Adrenal gland (tissue), 19 donors: ENCODE measurements at places on chromosomes 5 and 9.
A peak's percentile ranks its signal among the peaks of the same experiment; 100 is the strongest.

DNA sequence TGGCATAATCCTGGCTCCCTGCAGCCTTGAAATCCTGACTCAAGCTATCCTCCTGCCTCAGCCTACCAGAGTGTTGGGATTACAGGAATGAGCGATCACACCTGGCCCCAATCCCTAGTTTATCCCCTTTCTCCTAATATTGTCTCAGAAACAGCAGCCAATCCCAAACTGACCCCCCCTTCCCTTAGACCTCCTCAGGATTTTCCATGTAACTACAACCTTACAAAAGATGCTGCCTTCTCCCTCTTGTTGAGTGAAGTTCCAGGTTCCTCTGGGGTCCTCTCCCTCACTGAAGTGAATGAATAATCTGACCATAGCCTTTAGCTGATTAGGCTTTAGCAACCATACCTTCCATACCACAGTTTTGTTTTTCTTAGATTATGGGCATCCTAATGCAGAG, 25.9 kb upstream of the MSANTD3 start:
- no peak for DNase-seq

GRCh38 chr5:120655828-120656435, 191.8 kb downstream of the PRR16 start:
- peak; percentile 15 for DNase-seq

DNA sequence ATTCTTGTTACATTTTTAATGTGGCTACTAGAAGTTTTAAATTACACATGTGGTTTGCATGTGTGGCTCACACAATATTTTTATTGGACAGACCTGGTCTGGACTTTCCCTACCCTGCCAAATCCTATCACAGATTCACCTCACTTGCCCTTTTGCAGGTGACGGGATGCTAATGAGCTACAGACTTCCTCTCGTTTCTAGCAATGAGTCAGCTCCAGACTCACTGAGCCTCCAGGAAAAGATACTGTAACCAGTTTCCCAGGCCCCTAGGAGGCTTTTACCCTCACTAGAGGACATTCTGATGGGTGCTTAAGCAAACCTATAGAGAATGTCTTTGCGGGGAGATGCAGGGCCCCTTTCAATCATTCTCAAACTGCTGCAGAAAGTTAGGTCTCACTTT, 135.4 kb downstream of the WDR41 start:
- DNase-seq: no peak

GRCh38 chr9:89720696-89721175, 115.9 kb downstream of the GADD45G start:
- DNase-seq: no peak

DNA sequence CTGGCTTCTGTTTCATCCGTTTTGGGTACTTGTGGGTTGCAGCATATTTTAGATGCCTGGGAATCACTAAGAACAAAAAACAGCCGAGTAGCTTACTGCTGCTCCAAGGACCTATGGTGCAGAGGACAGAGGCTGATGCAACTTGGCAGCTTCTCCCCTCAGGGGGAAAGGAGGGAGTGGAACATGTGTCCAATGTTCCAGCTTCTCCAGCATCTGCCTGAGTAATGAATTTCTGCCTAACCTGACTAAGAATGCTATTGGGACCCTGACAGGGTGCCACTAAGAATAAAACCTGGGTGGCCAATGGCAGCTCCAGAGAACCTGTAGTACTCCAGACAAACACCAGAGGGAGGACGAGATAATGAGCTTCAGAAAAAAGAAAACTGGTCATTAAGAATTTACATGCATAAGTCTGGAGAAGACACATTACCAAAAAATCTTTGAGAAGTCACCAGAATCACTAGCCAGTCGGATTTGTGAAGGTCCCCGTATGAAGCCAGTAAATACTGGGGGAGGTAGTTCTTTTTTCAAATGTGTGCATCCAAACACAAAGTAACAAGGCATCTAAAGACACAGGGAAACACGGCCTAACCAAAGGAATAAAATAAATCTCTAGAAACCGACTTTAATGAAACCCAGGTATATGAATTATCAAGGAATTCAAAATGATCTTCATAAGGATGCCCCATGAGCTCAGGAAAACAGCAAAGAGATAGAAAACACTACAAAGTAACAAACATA, 293.5 kb downstream of the HINT1 start:
- no peak for DNase-seq

DNA sequence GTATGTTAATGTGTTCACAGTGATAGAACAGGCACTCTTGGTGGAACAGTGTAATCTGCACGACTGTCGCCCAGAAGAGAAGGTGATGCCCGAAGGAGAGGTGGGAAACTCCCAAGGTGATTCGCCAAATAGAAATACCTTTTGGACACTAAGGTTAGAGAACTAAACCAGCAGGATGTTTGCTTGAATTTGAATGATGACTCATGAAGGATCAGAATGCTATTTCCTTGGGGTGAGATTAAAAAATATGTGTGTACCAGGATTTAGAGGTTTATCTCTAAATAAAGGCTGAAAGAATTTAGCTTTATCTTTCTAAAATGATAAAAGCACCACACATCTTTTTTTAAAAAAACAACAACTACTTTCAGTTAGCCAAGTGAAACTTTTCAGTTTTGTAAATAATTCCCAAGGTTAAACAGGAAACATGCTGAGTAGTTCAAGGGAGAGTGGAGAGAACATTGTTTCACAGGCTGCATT, 297.4 kb upstream of the TAS2R1 start:
- DNase-seq: no peak
